Effector CD4-positive, alpha-beta T cell (primary cell): ENCODE measurements at places on chromosomes 7 and 10.

DNA sequence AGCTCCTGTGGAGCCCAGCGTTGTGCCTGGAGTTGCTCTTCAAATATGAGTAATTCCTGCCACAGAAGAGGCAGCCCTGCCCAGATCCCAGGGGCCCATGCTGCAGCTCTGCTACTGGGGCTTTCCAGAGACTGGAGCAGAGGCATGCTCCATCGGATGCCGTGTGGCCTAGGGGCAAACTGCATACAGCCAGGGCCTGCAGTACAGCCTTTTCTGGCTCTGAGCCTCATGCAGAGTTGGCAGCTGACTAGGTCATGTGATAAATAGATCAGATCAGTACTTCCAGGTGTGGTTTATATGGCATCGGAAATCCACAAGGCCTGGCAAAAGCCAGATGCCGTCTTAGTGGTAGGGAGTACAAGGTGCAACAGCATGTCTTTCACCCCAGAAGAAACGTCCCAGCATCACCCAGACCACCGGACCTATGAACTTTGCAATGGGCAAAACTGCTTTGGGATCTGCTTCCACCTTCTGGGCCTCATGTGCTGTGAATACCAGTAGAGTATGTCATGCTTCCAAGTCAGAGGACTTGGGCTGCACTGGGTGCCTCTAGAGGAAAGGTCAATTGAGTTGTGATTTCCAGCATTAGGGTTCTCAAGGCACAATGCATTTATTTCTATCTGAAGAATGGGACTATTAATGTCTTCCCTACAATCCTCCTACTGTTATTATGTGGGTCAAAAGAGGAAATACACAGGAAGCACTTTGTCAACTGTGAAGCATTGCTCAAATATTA is 250.7 kb upstream of the ZNF32 start:
- no peak for DNase-seq

GRCh38 chr10:17122726-17123661 is 6.6 kb downstream of the CUBN start:
- no peak for DNase-seq

GRCh38 chr7:104255194-104255593 is 47.4 kb upstream of the ORC5 start:
- no peak for DNase-seq

DNA sequence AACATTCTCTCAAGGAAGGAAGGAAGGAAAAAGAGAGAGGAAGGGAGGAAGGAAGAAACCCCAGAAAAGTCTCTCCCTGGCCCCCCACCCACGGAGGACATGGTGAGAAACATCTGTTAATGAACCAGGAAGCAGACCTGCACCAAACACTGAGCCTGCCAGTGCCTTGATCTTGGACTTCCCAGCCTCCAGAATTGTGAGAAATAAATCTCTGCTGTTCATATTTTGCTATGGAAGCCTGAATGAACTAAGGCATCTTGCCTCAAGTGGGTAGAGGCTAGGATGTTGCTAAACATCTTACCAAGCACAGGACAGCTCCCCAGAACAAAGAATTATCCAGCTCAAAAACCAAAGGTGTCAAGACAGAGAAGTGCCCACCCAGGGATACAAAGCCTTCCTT is 19.1 kb downstream of the LRRC20 start:
- DNase-seq, result no peak

- DNase-seq, result no peak
These were observed 7.9 kb downstream of the STMP1 start for GRCh38 chr7:135670179-135670578.

DNA sequence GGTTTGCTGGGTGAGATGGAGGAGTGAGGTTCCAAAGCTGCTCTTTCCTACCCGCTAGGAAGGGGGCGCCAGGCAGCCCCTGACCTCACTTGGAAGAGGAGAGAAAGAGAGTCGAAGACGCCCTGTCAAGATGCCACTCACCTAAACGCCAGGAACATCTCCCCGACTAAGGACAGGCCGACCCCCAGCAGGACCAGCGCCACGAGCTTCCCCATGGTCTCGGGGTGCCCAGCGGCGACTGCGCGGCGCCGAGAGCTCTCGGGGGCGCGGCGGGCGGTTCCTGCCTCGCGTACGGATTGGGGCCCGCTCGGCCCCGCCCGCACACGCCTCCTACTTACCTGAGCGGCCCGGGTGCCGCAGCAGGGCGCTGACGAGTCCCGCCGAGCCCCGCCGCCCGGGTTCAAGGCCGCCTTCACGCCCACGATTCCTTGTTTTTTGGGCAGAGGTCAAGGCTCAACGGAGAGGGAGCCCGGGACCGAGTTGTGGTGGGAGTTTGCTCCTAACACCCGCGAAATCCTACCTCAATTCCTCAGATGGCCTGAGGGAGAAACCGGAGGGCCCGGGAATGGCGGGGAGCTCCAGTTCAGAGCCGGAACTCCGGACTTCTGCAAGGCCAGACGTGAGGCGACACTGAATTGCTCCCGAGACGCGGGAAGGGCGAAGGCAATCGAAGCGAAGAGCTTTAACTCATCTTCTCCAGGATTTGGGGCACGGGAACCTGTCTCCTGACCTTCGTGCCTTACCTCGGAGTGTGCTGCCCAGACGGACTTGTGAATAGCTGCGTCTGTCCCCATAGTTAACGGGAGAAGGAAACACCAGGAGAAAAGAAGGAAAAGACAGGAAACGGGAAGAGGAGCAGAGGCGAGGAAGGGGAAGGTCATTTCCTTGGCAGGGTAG is at the start of gene PON3:
PON3 (minus strand) TSS at position 240 of the 897 bp plus-strand sequence; CDS start at position 215, 25 bp downstream.
- DNase-seq, result no peak

DNA sequence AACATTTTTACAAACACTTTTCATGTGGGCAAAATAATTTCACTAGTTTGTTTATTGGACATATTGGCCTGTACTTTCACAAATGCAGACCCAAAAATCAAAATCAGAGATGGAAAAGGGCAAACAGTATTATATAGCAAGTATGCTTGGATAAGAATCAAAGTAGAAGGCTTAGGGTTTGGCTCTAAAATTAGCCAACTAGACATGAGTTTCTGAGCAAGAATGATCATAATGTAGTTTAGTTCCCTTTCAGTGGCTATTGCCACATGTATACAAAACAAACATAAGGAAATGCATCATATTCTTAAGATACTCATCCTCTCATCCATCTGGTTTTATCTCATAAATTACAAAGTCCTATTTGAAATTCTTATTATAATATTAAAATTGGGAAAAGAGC is 132.5 kb downstream of the IMMP2L start:
- DNase-seq, result no peak

GRCh38 chr10:122476333-122476695 is 15.0 kb downstream of the HTRA1 start:
- DNase-seq, result no peak

GRCh38 chr10:93059975-93060886 is at the start of gene CYP26C1:
Gene CYP26C1, plus strand, starts transcription at chr10:93060798. Its CDS starts 466 bp downstream, at chr10:93061264.
- DNase-seq, result no peak

GRCh38 chr7:85095366-85095765 is 91.5 kb downstream of the SEMA3D start:
- no peak for DNase-seq

- DNase-seq, result no peak
These were observed 15.0 kb upstream of the AKR1B1 start for GRCh38 chr7:134473861-134474291.

GRCh38 chr7:100711369-100711768 is 5.4 kb downstream of the POP7 start:
- DNase-seq, result no peak

DNA sequence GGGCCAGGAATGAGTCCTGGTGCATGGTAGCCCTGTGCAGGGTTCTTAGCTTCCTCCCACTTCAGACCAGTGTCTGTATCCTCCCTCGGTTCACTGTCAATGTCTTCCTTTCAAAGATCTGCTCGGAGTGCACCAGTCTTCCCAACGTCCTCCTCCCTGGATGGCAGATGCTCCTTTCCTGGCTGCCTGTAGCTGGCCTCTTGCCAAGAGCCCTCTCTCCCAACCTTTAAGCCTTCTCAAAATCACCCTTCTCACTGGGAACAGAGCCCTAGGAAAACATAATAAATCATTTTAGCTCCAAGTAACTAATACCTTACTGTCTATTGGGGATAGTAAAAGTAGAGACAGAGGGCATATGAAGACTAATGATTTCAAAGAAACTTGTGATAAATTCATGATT is 490.6 kb downstream of the CCSER2 start:
- no peak for DNase-seq

GRCh38 chr7:125149151-125149550 is 219.5 kb upstream of the POT1 start:
- DNase-seq, result no peak

DNA sequence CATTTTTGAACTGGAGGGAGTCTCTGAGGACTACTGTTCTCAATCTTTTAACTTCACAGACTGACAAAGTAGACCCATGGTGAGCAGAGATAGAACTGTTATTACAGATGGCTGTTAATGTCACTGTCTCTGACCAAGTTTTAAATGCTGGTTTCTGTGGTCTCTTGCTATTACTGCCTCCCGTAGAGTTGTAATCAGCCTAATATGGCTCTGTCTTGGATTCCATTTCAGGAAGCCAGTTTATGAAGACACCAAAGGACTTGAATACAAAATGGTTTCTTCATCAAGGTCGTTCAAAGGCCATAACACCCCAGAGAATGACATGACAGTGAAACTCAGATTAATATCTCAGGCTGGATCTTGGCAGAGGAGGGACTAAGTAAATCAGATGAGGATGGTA is 3.9 kb downstream of the SFRP4 start:
- DNase-seq, result no peak

DNA sequence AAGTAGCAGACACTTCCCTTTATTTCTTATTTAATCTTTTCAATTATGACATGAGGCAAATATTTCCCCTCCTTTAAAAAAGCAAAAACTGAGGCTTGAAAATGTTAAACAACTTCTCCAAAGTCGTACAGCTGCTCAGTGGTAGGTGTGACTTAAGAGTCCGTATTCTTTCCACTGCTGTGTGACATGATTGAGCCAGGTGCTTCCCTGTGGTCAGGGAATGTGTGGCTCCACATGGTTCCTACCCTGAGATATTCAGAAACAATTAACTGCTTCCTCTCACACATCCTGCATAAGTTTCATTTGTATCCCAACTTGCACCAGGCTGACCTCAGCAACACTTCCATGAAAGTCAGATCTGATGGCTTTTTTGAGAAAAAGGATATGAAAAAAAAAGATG is 13.6 kb downstream of the OPALIN start:
- no peak for DNase-seq

- no peak for DNase-seq
These were observed 314.8 kb upstream of the GRM3 start for GRCh38 chr7:86328801-86329433.

DNA sequence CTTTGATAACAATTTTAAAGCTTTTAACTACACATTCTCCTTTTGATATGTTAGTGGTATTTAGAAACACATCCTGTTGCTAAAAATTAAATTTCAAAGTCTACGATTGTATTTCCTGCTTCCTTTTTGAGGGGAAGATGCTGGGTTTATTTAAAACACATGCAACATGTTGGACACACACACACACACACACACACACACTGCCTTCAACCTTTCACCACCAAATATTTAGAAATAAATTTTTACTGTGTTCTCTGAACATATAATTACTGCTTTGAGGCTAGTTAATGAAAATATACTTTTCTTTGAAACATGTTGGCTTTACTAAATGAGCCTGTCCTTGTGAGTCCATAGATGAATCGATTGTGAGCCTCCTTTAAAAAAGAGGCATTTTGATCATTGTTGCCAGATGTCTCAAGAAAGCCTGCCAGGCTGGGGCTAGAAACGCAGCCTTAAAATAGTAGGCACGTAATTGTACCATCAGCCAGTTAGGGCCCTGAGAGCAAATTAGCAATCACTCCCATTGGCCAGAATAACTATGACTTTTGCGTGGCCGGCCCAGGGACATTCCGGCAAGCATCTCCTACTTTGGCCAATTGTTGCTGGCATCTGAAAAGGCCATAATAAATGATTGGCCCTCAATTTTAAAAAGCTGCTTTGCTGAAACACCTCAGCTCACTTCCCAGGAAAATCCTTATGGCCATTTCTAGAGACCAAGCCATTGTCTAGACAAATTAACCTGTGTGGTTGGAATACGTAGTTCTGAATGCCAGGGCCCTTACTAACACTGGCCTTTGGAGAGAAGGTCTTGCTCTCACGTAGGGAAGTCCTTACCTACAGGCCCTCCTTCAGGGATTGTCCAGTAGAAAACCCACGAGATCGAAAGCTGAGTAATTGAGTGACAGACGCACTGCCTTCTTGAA is 9.9 kb upstream of the TEX36 start:
- DNase-seq, result no peak

DNA sequence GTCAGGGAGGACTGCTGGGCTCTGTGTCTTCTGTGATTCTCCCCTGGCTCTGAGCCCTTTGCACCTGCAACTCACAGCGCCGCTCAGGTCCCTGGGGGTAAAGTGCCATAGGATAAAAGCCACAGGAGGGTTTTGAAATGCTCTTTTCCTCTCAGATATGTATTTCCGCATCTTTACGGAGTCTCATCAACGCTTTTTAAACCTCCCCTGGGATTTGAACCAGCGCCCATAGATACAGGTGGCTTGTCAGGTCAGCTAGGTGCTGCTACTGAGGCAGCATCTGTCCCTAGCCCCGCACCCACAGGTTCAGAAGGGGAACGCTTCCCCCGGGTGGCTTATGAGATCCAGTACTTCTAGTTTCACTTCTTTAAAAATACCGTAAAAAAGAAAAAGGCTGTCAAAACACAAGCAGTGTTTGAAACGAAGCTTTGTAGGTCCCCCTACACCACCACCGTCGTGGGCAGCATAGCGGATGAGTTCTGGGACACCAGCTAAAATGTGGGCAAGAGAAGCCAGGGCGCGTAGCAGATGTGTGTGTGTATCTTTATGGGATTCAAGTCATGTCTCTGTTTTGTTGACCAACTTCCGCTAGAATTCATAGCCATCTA is 173.5 kb downstream of the CUX1 start:
- DNase-seq, result no peak

DNA sequence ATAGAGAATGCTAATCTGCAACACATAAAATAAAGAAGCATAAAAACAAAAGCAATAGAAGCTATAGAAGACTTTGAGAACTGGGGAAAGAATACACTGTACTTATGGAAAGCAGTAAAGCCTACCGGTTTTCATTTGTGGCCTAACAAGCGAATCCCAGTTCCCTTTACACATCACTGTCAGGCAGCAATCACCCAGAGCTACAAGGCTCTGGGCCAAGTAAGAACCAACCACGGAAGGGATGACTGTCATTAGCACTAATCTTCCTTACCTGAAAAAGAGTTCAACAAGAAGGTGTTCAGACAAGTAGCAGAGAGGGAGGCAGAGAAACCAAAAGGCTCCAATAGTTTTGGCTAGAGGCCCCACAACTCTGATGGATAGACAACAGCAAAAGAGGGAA is 15.0 kb downstream of the CCDC6 start:
- no peak for DNase-seq

DNA sequence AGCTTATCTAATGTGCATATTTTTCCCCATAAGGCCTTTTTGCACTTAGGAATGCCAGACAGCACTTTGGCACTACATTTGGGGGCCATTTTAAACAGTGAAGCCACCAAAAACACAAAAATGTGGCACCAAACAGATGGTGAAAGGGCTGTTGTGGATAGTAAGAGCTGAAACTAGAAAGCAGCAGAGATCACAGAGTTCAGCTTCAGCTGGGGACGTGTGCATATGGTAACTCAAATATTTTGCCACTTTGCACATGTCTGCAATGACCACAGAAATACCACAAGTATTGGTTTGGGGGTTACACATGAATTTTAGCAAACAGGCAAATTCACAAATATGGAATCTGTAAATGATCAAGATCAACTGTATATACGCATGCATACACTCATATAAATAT is 72.8 kb downstream of the PODXL start:
- no peak for DNase-seq
